ENCODE measurements at places on chromosomes 1 and 21.
A peak's percentile ranks its signal among the peaks of the same experiment; 100 is the strongest.

- DNase-seq = no peak
These were observed 44.6 kb upstream of the DNASE2B start for GRCh38 chr1:84353695-84354094.

GRCh38 chr1:179955731-179956130, 1.1 kb downstream of the CEP350 start:
- no peak for DNase-seq

DNA sequence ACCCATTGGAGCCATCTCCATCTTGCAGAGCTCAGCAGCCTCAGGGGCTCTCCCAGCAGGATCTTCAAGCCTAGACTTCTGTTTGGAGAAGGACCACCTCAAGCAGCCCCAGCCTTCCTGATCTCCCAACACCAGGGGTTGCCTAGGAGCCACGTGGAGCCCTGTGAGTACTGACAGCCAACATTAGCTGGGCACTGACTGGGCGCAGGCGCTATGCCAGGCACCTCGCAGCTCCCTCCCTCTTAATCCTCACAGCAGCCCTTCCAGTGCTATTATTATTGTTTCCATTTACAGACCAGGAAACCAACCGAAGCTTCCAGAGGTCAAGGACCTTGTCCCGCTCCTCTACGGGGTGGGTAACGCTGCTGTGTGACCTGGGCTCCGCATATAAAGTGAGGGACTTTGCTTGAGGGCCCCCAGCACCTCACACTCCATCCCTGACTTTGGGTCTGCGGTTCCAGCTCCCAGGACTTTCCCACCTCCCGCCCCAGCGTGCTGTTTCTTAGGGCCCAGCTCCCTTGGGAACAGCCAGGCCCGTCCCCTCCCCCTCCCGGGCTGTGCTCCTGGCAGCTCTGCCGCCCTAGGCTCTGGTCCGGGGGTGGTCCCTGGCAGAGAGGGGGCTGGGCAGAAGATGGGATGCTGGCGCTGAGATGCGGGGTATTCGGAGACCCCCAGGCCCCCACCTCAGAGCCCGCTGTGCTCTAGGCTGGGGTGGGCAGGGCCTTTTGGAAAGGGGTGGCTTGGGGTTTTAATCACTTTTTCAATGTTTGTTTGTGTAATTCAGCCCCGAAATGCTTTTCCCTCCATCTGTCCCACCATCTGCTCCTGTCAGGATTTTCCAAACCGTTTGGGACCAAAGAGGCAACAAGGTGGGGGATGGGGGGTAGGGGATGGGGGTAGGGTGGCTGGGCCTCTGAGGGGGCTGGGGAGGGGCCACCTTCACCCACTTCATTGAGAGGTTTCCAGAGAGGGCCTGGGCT, 4.1 kb upstream of the HPCA start:
- no peak for DNase-seq

DNA sequence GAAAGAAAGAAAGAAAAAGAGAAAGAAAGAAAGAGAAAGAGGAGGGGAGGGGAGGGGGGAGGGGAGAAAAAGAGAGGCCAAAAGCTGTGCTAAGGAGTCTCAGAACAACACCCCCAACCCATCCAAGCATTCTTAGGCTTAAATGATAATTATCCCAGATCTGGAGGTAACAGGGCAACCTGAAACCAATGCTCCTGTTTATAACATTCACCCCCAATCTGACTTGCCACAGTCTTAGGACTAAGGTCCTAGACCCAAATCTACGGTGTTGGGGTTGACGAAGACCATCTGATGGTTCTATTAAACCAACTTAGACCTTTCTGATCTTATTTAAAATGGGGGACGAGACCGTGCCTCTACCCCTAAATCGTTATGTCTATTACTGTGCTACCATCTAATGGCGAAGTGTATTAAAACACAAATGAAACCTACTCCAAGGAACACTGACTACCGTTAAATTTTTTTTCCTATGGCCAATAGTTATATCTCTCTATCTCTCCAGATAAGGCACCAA, 119.3 kb upstream of the CDC42BPA start:
- no peak for DNase-seq

DNA sequence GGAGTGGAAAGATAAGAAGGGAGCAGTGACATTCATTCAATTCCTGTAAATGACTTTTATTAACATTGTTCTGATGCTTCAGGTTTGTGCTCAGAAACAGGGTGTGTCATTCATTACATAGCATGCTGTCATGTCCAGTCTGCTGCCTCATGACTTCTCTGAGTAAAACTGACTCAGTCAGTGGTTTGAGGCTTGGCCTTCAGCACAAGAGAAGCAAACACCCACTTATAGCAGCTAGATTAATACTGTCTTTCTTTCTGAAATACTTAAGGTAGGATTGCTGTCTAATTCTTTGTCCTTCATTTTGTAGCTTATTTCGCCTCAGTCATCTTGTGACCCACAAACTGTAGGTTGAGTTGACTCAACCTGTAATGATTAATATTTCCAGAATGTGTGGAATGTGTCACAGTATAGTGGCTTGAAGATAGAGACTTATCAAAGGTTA, 32.9 kb downstream of the RASAL2 start:
- DNase-seq = no peak

GRCh38 chr1:152109231-152109997, 5.8 kb downstream of the TCHH start:
- no peak for DNase-seq

DNA sequence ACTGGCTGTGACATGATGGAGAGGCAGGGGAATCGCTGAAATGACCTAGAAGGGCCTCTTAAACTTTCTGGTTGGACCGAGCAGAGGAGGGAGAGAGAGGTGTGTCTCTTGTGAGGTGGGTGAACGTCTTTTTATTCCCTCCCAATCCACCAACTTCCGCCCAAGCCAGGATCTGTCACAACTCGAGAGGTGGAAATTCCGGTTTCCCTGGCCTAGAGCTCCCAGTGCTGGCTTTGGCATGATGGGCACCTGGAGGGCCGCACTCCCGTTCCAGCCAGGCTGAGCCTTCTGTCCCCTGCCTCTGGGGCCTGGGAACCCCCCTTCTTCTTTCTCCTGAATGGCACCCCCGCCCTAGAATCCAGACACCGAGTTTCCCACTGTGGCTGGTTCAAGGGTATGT, at the start of gene SEMA4A:
SEMA4A (plus strand) TSS at position 224 of the 400 bp plus-strand sequence. CDS start 994 bp downstream, outside the sequence.
- no peak for DNase-seq

DNA sequence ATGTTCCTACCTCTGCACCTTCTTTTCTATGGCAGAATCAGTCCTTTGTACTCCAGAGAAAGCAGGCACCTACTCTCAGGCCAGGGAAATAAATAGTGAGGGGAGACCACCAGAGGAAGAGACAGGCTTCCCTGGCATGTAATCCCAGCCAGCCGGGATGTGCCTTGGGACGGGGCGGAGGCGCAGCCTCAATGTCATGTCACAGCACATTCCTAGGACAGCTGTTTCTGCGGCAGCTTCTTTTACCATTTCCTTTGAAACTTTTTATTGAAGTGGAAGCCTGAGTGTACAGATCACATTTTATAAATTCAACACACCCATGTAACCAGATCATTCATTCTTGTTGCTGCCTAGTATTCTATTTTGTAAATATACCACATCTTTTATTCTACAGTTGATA, 67.9 kb upstream of the ZNF326 start:
- DNase-seq = no peak

GRCh38 chr1:182262425-182262824, 129.2 kb downstream of the GLUL start:
- no peak for DNase-seq

DNA sequence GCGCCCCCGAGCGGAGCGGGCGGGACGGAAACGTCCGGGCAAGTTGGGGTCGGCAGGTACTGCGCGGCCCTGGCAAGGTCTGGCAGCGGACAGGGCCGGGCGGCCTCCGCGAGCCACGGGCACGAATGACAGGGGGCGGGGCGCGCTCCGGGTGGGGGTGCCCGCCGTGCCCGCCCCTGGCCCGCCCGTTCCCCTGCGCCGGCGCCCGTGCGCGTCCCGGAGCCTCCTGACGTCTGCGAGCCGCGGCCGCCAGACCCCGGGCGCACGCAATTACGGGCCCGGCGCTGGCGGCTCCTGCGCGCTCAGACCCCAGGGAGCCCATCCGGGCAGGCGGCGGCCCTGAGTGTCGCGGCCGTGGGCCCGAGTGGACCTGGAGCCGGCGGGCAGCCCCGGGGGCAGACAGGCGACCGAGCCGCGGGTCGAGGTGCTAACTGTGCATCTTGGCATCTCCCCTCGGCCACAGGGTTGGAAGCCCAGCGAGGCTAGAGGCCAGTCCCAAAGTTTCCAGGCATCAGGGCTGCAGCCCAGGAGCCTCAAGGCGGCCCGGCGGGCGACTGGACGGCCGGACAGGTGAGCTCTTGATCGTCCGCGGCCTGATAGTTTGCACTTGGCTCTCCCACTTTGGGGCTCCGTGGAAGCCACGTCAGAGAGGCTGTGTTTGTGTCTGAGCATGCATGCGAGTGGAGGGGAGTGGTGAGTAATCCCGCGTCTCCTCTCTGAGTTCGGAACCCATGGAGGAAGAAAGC, 918 bp downstream of the MIB2 start:
- peak; percentile 44 for DNase-seq

GRCh38 chr21:42429856-42430255, 26.2 kb downstream of the UBASH3A start:
- no peak for DNase-seq

DNA sequence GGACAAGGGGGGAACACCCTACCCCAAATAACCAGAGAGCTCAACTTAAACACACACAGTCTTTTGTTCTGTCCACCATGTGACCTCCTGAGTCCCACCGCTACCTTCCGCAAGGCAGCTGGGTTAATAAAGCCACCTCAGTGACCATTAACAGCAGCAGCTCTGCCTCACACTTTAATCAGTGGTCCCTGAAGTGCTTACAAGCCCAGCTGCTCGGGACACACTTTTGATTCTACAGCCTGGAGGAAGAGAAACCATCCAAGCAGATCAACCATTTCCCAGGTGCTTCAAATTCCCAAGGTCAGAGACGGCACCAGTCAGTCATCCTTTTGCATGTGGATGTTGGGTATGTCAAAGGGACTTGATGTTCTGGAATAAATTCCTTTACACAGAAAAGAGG, 70.1 kb downstream of the KCNJ15 start:
- no peak for DNase-seq

DNA sequence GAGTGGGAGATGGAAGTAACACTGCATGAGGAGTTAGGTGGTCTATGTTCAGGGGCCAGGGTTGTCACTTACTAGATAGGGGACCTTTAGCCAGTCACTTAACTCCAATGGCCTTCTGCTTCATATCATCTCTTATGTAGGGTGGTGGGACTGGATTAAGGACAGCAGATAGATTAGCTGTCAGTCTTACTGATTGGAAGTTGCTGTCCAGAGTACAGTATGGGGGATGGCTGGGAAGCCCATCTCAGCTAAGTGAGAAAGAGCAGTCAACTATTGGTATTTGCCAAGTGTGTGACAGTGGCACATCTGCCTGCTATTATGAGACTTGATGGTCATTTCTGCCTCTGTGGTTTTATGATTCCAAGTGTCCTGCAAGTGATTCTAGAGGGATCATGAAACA, 130.9 kb downstream of the FGGY start:
- DNase-seq = no peak

DNA sequence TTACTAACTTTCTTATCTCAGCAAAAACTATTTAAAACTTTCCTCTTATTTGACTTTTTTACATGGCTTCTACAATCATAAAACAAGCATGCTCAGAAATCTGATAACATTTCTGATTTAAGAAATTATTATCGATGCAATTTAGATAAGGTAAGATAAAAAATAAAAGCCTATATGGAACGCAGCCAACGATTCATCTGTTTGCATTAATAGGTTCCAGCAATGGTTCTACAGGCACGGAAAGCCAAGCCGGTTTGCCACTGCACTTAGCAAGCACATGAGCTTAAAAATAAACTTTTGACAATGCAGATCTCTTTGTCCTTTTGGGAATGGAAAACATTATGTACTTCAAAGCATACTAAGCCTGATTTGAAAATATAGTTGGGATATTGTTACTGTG, 77.5 kb upstream of the KCNK2 start:
- no peak for DNase-seq

GRCh38 chr1:228020686-228021354, 14.0 kb downstream of the WNT3A start:
- no peak for DNase-seq

- no peak for DNase-seq
These were observed 6.7 kb downstream of the KYAT3 start for GRCh38 chr1:88985692-88986091.

DNA sequence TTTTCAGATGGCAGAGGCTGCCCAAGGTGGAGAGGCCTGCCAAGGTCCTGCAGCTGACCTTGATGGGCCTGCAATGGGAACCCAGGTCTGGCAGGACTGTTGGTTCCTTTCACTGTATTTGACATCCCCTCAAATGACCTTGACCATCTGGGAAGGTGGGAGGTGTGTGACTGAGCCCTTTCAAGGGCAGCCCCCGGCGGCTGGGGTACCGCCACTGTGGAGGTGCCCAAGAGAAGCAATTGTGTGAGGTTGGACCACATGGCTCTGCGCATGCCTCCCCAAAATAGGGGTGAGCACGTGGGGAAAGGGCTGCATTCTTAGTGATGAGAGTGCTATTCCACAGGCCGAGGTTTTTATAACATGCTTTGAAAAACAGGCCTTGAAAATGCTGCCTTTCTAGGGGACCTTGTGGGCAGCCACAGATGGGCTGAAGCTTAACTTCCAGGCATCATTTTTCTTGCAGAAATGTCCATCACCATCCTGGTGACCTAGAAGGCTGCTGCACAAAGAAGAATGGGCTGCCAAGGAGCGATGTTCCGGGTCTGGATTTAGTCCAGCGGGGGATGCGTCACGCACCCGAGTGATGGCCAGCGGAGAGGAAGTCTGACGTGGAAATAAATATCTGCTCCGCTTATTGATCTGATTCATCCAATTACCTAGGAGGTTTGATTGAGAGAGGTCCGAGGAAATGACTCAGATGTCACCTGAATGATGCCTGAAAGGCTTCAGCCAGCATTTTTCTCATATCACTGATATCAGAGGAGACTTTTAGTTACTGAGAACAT, 16.5 kb upstream of the UTS2 start:
- no peak for DNase-seq

DNA sequence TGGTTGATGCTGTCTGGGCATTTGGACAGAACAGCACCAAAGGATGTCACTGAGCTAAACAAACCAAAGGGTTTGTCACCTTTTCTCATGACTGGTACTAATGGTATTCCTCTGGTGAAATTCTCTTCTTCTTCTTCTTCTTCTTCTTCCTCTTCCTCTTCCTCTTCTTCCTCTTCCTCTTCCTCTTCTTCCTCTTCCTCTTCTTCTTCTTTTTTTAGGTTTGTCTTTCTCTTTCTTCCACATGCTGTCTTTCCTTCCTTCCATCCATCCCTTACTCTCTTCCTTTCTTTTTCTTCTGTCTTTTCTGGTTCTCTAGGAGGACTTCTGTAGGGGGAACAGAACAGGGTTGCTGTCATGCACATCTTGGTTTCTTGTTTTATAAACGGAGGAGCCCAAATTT, 9.3 kb upstream of the IGFN1 start:
- DNase-seq = no peak

GRCh38 chr1:64080941-64081562, 122.4 kb upstream of the UBE2U start:
- no peak for DNase-seq

GRCh38 chr21:42777757-42778344, 101.5 kb downstream of the WDR4 start:
- no peak for DNase-seq
